ENCODE measurements at places on chromosomes 16 and 17. TPM values are rescaled to one million over a fixed set of nuclear protein-coding genes. Genes with fewer than 3 reads are reported as not detected.

Gene SOX15
- polyA plus RNA-seq, result 15.3 TPM

Gene CLEC10A
- 18.8 TPM for polyA plus RNA-seq

Gene P2RX1
- 126 TPM for polyA plus RNA-seq

Gene PABPN1L
- polyA plus RNA-seq, result not detected

Gene IGF2BP1
- polyA plus RNA-seq, result 0.03 TPM

Gene MAZ
- 171 TPM for polyA plus RNA-seq

Gene LLGL2
- 15.1 TPM for polyA plus RNA-seq

Gene CD19
- polyA plus RNA-seq, result 0.70 TPM

DNA sequence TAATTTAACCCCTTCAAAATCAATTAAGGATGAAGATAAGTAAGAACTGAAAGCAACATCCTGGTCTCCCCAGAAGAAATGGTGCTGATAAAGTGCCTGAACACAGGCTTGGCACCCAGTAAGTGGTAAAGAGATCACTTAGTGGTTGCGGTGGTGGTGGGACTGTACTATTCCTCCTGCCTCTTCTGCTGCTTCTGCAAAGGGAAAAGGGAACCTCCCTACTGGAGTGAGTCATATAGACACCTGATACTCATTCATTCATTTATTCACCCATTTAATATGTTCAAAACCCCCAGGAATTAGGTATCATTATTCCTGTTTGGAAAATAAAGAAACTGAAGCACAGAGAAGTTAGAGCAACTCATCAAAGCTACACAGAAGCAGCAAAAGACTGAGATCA, 60.6 kb downstream of the CDYL2 start:
- no peak for DNase-seq

GRCh38 chr16:969508-970385, 1.0 kb downstream of the LMF1 start:
- no peak for DNase-seq

DNA sequence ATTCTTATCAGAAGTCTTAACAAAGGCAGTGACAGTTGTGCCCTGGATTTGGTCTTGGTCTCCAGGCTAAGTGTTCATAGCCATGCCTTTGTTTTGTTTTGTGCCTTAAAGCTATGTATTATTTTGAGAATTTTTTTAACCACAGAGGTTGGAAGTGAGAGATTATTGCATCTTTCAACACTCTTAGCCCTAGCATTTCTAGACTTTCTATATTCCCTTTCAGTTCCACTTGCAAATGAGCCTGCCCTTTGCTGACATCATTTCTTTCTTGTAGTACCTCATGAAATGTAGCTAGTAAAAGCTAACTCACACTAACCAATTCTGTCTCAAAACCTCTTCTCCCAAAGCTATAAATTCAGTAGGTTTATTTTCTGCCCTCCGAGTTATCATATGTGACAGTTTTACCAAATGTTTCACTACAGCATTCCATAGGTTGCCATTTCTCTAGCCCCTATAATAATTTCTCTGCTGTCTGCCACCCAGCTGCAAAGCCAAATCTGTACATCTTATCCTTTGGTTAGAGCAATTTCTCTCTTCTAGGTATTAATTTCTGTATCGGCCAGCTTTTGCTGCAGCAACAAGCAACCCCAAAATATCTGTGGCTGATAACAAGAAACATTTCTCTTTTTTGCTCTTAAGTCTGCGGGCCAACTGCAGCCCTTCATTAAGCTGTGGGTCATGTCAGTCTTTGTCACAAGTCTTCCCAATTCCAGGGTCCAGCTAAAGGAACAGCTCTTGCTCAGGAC, 14.2 kb upstream of the CCL1 start:
- DNase-seq, result no peak

DNA sequence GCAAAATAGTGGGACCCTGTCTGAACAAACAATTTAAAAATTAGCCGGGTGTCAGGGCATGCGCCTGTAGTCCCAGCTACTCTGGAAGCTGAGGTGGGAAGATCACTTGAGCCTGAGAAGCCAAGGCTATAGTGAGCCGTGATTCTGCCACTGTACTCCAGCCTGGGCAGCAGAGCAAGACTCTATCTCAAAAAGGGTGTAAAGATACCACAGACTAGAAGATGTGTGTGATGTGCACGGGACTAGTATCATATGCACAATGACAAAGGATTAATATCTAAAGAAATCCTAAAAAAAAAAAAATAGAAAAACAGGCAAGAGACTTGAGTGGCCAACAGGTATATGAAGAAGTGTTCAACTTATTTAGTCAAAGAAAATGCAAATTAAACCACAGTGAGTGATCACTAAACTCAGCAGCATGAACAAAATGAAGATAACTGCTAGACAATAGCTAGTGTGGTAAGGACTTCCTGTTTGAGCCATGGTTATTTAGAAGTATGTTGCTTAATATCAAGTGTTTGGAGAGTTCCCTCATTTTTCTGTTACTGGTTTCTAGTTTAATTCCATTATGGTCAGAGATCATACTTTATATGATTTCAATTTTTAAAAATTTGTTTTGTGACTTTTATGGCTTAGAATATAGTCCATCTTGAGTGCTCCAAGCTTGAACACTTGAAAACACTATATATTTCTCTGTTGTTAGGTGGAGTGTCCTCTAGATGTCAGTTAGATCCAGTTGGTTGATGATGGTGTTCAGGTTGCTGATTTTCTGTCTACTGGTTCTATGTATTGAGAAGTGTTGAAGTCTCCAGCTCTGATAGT, 14.7 kb upstream of the SLX4 start:
- no peak for DNase-seq

GRCh38 chr17:50128441-50129352, 1.3 kb downstream of the SAMD14 start:
- no peak for DNase-seq

DNA sequence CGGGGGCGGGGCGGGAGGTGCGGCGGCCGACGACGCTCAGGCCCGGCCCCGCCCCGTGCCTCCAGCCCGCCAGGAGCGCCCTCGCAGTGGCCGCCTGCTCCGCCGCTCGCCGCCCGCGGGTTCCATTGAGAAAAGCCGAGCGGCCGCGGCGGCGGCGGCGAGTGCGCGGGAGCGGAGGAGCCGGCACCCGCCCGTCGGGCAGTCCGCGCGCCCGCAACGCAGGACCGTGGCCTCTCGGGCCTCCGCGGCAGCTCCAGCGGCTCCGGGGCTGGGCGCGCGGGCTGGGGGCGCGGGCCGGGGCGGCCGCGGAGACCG, at the start of gene ZFPM1:
Gene ZFPM1 (plus strand): TSS at position 64 of the 315 bp plus-strand sequence. CDS start 359 bp downstream, outside the sequence.
- no peak for DNase-seq

GRCh38 chr17:77798481-77798880, 160.0 kb upstream of the TNRC6C start:
- no peak for DNase-seq

DNA sequence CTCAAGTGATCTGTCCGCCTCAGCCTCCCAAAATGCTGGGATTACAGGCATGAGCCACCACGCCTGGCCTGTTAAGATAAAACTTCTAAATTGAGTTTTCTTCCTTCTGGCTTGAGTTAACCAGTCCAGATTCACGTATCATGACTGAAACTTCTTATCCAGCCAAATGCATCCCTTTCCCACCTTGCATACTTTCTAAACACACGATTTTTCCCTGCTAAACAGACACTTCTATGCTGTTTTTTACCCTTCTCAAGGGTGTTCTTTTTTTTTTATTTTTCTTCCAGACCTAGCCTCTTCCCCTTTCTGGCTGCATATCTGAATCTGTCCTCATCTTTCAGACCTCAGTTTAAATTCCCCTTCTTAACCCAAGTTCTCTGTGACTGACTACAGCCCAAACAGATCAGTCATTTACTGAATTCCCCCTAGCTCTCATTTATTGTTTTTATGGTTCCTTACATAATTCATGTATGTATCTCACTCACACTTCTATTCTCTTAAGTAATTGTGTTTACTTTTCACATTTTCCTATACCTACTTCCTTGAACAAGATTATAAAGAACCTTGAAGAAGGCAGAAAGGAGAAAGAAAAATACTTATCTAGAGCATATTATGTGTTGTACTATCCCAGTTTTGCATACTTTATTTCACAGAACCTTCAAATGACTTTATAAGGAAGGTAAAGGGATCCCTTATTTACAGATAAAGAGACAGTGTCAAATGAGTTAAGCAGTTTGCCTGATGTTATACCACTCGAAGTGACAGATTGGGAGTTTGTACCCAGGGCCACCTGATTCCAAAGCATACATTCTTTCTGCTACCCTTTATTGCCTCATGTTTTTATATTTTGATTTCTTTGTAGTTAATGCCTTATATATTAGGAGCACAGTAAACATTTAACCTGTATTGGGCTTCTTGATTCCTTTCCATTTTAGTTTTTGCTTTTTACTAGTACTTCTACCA, 5.2 kb downstream of the EVI2B start:
- DNase-seq, result no peak

DNA sequence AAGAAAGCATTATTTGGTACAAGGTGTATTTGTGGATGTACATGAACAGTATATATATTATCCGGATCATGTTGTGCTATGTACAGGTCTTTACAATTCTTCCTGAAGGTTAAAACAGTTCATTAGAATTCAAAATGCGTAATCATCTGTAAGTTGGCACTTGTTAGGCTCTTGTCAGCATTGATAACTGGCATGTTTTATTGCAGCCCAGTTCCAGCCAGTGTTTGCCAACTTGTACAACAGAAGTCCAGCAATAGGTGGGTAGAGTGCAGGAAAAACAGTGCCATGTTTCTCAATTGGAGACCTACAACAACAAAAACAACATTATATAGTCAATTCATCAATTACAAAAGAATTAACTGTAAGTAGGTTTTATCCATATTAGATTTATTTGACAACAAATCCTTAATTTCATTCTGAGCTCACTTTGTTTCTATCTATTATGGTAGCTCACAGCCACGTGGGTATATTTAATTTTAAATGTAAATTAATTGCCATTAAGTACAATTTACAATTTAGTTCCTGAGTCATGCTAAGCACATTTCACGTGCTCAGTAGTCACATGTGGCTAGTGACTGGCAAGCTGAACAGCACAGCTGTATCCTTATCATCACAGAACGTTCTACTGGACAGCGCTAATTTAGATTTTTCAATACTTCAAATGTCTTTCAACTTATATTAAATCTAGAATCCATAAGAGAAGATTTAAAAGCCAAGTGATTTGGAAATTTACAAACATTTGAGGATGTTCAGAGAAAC, 8.6 kb upstream of the ANKFY1 start:
- DNase-seq, result no peak

- no peak for DNase-seq
These were observed 5.0 kb upstream of the DHRS13 start for GRCh38 chr17:28907709-28908475.

DNA sequence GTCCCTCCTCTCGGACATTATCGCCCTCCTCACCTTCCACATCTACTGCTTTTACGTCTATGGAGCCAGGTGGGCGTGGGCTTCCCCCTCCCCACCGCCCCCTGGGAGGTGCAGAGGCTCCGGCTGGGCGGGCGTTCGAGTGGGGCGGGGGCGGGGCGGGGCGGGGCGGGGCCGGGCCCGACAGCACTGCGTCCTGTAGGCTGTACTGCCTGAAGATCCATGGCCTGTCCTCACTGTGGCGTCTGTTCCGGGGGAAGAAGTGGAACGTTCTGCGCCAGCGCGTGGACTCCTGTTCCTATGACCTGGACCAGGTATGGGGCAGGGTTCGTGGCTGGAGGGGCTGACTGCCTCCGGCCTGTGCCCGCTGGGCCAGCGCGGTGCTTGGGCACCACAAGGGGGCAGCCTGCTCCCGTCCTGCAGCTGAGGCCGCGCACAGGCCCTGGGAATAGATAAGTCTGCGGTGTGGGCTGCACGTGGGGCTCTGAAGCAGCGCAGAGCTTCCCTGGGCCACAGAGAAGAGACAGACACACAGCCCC, 9.2 kb downstream of the PIGQ start:
- no peak for DNase-seq

GRCh38 chr16:48546774-48547173, 63.2 kb downstream of the N4BP1 start:
- no peak for DNase-seq

GRCh38 chr17:46194393-46195216, 1.4 kb upstream of the KANSL1 start:
- no peak for DNase-seq

GRCh38 chr16:67241008-67241900, 6.0 kb downstream of the FHOD1 start:
- DNase-seq, result no peak

- no peak for DNase-seq
These were observed 941.0 kb downstream of the KCNJ2 start for GRCh38 chr17:71110326-71110725.

GRCh38 chr17:74797824-74798223, 21.7 kb upstream of the NAT9 start:
- no peak for DNase-seq

DNA sequence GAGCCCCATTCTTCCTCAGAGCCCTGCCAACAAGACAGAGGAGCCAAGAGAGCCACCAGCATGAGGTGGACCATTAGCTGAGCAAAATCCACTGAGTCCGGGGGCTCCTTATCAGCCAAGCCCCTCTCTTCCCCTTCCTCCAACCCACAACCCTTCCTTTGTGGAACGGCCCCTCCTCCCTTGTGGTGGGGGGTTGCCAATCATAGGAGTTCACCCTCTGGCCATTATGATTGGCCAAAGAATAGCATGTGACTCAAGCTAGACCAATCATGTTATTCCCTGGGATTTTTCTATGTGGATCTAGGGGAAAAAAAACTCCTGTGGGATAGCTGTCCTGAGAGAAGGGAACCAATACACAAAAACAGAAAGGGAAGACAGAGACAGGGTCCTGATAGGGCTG, 120.5 kb downstream of the C16orf95 start:
- no peak for DNase-seq

GRCh38 chr16:84931506-84931905, 79.8 kb downstream of the ZDHHC7 start:
- DNase-seq, result no peak

GRCh38 chr16:1942047-1942809, 771 bp downstream of the MSRB1 start:
- no peak for DNase-seq

DNA sequence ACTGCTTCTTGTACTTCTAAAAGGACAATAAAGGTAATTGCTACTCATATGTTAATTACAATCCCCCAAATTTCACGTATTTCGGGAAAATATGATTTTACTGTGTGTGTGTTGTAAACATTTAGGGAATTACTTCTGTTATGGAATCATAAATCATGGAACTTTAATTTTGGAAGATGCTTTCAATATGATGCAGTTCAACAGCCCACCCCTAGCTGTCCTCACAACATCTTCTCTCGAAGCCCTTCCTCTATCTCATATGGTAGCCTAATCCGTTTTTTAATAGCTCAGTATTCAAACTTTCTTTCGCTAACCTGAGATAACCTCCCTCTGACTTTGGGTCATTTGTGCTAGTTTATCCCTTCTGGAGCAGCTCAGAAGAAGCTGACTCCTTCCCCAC, 78.4 kb downstream of the ANKFN1 start:
- no peak for DNase-seq

- DNase-seq, result no peak
These were observed 59.8 kb upstream of the RBFOX3 start for GRCh38 chr17:79670537-79671084.

- DNase-seq, result no peak
These were observed 41.6 kb upstream of the IRF8 start for GRCh38 chr16:85857406-85857805.

All from urinary bladder (tissue), 4 donors.